ENCODE measurements at places on chromosomes 2 and 18. TPM values are rescaled to one million over a fixed set of nuclear protein-coding genes. Genes with fewer than 3 reads are reported as not detected.

Gene ACVR1C
- polyA plus RNA-seq: 0.43 TPM

Gene BOLA3
- 25.2 TPM for polyA plus RNA-seq

Gene IGFBP5
- polyA plus RNA-seq: 272 TPM

Gene RAX
- not detected for polyA plus RNA-seq

Gene TMEM182
- 8.7 TPM for polyA plus RNA-seq

Gene REG3G
- polyA plus RNA-seq: not detected

Gene TGIF1
- 95.3 TPM for polyA plus RNA-seq

Gene RBM44
- polyA plus RNA-seq: 0.53 TPM

Gene UNC50
- 68.2 TPM for polyA plus RNA-seq

Gene FASTKD2
- 34.3 TPM for polyA plus RNA-seq

Gene TMEM163
- polyA plus RNA-seq: 1.9 TPM

Gene IL1F10
- not detected for polyA plus RNA-seq

Gene CRYBA2
- polyA plus RNA-seq: not detected

Gene L3MBTL4
- 5.7 TPM for polyA plus RNA-seq

Gene ANKRD36B
- polyA plus RNA-seq: 29.0 TPM

Gene TFPI
- 38.1 TPM for polyA plus RNA-seq

Gene PAX8
- polyA plus RNA-seq: 298 TPM

Gene UGT1A5
- polyA plus RNA-seq: not detected

Gene SERPINB4
- 0.19 TPM for polyA plus RNA-seq

Gene SERPINB3
- not detected for polyA plus RNA-seq

Gene IL36RN
- polyA plus RNA-seq: not detected

Gene TEX44
- polyA plus RNA-seq: not detected

Gene PDCL3
- 37.4 TPM for polyA plus RNA-seq

Gene DYSF
- polyA plus RNA-seq: 15.3 TPM
